A549 treated with dexamethasone at 1 μM for 4 hours (cell line): ENCODE measurements at places on chromosomes 3 and 15. TPM values are rescaled to one million over a fixed set of nuclear protein-coding genes. Genes with fewer than 3 reads are reported as not detected.

The GOLGA8G gene
- total RNA-seq = not detected in 5 replicates

The HCLS1 gene
- 0.08 to 0.15 TPM (median 0.11 TPM) in 4 of 5 replicates, not detected in the other for total RNA-seq

The NPAP1 gene
- total RNA-seq = not detected in 5 replicates

The VPS39 gene
- total RNA-seq = 11.7 to 17.2 TPM (median 16.1 TPM) in 5 replicates

The REC114 gene
- not detected in 5 replicates for total RNA-seq

The CLN6 gene
- 58.1 to 86.4 TPM (median 80.3 TPM) in 5 replicates for total RNA-seq

The CADM2 gene
- total RNA-seq = 0.09 to 0.27 TPM (median 0.18 TPM) in 5 replicates

The EAF2 gene
- total RNA-seq = 1.4 to 1.9 TPM (median 1.8 TPM) in 5 replicates

The GASK1A gene
- total RNA-seq = not detected in 5 replicates

The HAPLN3 gene
- total RNA-seq = 19.0 to 24.8 TPM (median 23.2 TPM) in 5 replicates

The SCG5 gene
- 1.5 to 2.6 TPM (median 2.2 TPM) in 5 replicates for total RNA-seq

The TMCO5A gene
- total RNA-seq = not detected in 5 replicates

The FAM81A gene
- total RNA-seq = 9.7 to 14.8 TPM (median 13.1 TPM) in 5 replicates

The H1-8 gene
- total RNA-seq = not detected in 5 replicates

The GRAMD1C gene
- 0.52 to 1.8 TPM (median 0.72 TPM) in 5 replicates for total RNA-seq

The CLDN1 gene
- total RNA-seq = 17.9 to 24.5 TPM (median 19.9 TPM) in 5 replicates

The KIF7 gene
- total RNA-seq = 2.8 to 5.2 TPM (median 4.0 TPM) in 5 replicates

The FGD5 gene
- total RNA-seq = 0.04 to 0.07 TPM in 2 of 5 replicates, not detected in the others

The VGLL3 gene
- 6.3 to 18.2 TPM (median 13.5 TPM) in 5 replicates for total RNA-seq

The LSAMP gene
- 0.01 to 0.47 TPM (median 0.19 TPM) in 5 replicates for total RNA-seq

The RYR3 gene
- total RNA-seq = 0.05 to 0.12 TPM (median 0.07 TPM) in 4 of 5 replicates, not detected in the other

The LDHAL6B gene
- 0.05 TPM in 1 of 5 replicates, not detected in the others for total RNA-seq

The APOD gene
- total RNA-seq = 1.2 to 2.2 TPM (median 1.6 TPM) in 5 replicates

The BUB1B gene
- 25.6 to 30.3 TPM (median 28.8 TPM) in 5 replicates for total RNA-seq

The RLBP1 gene
- total RNA-seq = not detected in 5 replicates

The UBA7 gene
- total RNA-seq = 0.25 to 0.72 TPM (median 0.26 TPM) in 5 replicates

The ETV5 gene
- total RNA-seq = 24.1 to 28.9 TPM (median 25.5 TPM) in 5 replicates
